Karpas-422 (cell line): ENCODE measurements at places on chromosomes 16 and 17. TPM values are rescaled to one million over a fixed set of nuclear protein-coding genes. Genes with fewer than 3 reads are reported as not detected.

GRCh38 chr17:50199211-50199802 lies 2.1 kb downstream of the COL1A1 start:
- no peaks in the 10 kb centered on the region for H3K36me3 ChIP-seq
- no peaks in the 10 kb centered on the region for H3K27me3 ChIP-seq
- H3K27ac ChIP-seq: no peak overlapping the region
- peaks cover 9% of the 10 kb centered on the region; the same call in 1 of the 2 replicates for H3K4me1 ChIP-seq

The NOB1 gene
- 50.5 and 68.3 TPM in 2 replicates for total RNA-seq

GRCh38 chr16:27245276-27246172 lies 23.0 kb downstream of the NSMCE1 start:
- no peak overlapping the region for H3K4me3 ChIP-seq
- H3K36me3 ChIP-seq: no peaks in the 10 kb centered on the region
- H3K27me3 ChIP-seq: no peaks in the 10 kb centered on the region
- H3K4me1 ChIP-seq: no peaks in the 10 kb centered on the region
- DNase-seq: no peak

DNA sequence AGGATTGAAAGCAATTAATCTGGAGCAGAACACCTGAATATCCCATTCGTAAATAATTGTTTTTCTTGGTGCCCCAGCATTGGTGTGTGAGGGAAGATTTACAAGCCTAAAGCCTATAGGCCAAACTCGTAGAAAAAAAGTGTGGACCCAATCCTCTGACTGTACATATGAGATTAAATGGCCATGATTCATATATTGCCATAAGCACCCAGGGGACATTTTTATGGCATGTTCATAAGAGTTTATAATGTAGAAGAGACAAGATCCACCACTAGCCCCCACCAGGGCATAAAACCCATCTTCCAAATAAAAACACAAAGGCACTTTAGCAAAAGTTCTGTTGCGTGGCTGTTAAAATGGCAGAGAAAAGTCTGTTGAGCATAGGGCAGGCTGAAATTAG lies 15.5 kb upstream of the SALL1 start:
- no peak overlapping the region for H3K4me3 ChIP-seq
- no peaks in the 10 kb centered on the region for H3K4me1 ChIP-seq
- no peaks in the 10 kb centered on the region for H3K27me3 ChIP-seq
- no peak overlapping the region for H3K27ac ChIP-seq

The RNF112 gene
- 0.07 TPM in 1 of 2 replicates, not detected in the other for total RNA-seq

GRCh38 chr17:34776456-34777443 lies 184.5 kb downstream of the CCT6B start:
- no peak overlapping the region for H3K4me3 ChIP-seq
- H3K36me3 ChIP-seq: no peaks in the 10 kb centered on the region
- no peak overlapping the region for H3K27ac ChIP-seq
- H3K27me3 ChIP-seq: no peaks in the 10 kb centered on the region; the same call in none of the 2 replicates

GRCh38 chr17:2801841-2802240 lies 5.6 kb downstream of the RAP1GAP2 start:
- no peak for DNase-seq
- H3K4me3 ChIP-seq: no peak overlapping the region
- H3K27me3 ChIP-seq: no peaks in the 10 kb centered on the region

DNA sequence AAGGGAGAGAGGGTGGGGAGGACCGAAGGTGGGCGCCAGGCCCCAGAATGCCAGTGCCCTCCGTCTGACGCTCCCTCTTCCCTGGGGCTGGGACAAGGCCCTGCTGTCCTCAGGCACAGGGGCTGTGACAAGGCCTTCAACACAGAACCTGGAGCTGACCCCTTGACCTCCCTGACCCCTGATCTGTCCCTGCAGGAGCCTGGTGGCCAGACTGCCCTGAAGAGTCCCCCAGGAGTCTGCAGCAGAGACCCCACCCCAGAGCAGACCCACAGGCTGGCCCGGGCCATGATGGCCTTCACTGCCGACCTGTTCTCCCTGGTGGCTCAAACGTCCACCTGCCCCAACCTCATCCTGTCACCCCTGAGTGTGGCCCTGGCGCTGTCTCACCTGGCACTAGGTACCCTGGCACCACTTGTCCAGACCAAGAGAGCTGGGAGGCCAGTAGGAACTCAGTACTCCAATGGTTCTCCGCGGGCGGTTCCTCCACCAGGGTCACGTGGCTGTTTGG lies 2.9 kb downstream of the SERPINF2 start:
- no peaks in the 10 kb centered on the region for H3K27me3 ChIP-seq
- no peak overlapping the region for H3K4me3 ChIP-seq
- peaks cover 3% of the 10 kb centered on the region; the same call in 1 of the 2 replicates for H3K4me1 ChIP-seq
- no peaks in the 10 kb centered on the region for H3K36me3 ChIP-seq

GRCh38 chr17:28747801-28748750 lies 4.3 kb downstream of the TRAF4 start:
- no peaks in the 10 kb centered on the region for H3K27me3 ChIP-seq
- peaks cover 25% of the 10 kb centered on the region for H3K4me1 ChIP-seq
- H3K36me3 ChIP-seq: peaks cover 14% of the 10 kb centered on the region
- no peak for DNase-seq
- H3K27ac ChIP-seq: no peak overlapping the region

The KRTAP3-2 gene
- not detected in 2 replicates for total RNA-seq

The SLC5A11 gene
- total RNA-seq: 0.11 and 0.15 TPM in 2 replicates

The DHRS7C gene
- total RNA-seq: not detected in 2 replicates

The GRAPL gene
- total RNA-seq: 6.2 and 20.6 TPM in 2 replicates

DNA sequence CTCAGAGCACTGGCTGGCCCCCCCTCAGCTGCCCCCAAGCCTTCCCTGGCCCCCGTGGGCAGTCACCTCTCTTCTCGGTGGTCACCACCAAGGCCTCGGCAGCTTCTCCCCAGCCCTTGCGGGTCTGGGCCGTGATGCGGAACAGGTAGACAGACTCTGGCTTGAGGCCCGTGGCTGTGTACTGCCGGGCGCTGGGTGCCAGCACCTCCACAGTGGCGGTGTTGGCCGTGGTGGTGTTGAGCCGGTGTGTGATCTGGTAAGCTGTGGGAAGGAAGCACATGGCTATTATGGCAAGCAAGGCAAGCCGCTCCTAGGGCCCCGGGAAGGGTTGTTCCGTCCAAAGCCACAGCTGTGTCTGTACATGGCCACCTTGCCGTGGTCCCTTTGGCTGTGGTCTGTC lies 78.4 kb upstream of the CDC42EP4 start:
- H3K4me1 ChIP-seq: no peaks in the 10 kb centered on the region
- no peak for DNase-seq
- no peak overlapping the region for H3K4me3 ChIP-seq
- no peak overlapping the region for H3K27ac ChIP-seq
